ENCODE measurements at places on chromosomes 5 and 9.

GRCh38 chr9:98796364-98797101, at the start of gene ANKS6:
ANKS6 (minus strand) TSS chr9:98796555; CDS start chr9:98796491, 64 bp downstream.
- DNase-seq = peak; percentile 77

- no peak for DNase-seq
Observed at GRCh38 chr5:163347671-163348070, 89.7 kb upstream of the CCNG1 start.

- no peak for DNase-seq
Observed at GRCh38 chr5:94945656-94946055, 327.2 kb downstream of the SLF1 start.

DNA sequence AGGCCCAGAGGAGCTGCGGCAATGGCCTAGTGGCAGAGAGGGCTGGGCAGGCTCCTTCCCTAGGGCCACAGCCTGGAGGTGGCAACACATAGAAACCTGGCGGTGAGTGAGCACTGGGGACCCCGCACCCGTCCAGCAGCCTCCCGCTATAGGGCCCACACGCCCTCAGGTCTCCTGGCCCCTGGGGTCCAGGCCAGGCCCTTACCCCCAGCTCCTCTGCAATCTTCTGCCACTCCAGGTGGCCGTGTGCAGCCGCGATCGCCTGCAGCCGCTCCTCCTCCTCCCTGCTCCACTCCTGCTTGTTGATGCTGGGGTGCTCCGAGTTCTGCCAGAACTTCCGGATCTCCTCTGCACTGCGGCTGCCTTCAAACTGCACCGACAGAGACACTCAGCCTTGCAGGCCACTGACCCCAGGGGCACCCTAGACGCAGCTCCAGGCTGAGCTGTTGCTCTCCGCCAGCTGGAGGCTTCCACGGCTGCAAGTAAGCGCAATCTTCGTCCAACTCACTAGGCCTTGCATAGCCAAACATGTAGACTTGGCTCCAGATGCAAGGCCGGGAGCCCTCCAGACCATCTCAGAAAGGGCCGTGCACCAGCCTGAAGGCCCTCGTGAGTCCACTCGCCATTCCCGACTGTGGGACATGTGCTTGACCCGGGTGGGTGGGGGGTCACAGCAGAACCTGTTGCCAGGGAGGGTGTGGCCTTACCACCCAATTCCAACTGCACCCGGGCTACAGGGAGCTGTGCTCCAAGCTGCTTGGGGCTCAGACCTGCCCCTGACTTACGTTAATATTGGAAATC, 8.0 kb downstream of the SNAPC4 start:
- DNase-seq = no peak

- no peak for DNase-seq
Observed at GRCh38 chr9:114355821-114356220, 26.2 kb downstream of the ORM2 start.

GRCh38 chr9:135065151-135065550, 22.3 kb upstream of the OLFM1 start:
- no peak for DNase-seq

- no peak for DNase-seq
Observed at GRCh38 chr9:130988905-130989304, 20.1 kb upstream of the LAMC3 start.

- DNase-seq = no peak
Observed at GRCh38 chr9:97604901-97605645, 28.1 kb downstream of the TSTD2 start.

DNA sequence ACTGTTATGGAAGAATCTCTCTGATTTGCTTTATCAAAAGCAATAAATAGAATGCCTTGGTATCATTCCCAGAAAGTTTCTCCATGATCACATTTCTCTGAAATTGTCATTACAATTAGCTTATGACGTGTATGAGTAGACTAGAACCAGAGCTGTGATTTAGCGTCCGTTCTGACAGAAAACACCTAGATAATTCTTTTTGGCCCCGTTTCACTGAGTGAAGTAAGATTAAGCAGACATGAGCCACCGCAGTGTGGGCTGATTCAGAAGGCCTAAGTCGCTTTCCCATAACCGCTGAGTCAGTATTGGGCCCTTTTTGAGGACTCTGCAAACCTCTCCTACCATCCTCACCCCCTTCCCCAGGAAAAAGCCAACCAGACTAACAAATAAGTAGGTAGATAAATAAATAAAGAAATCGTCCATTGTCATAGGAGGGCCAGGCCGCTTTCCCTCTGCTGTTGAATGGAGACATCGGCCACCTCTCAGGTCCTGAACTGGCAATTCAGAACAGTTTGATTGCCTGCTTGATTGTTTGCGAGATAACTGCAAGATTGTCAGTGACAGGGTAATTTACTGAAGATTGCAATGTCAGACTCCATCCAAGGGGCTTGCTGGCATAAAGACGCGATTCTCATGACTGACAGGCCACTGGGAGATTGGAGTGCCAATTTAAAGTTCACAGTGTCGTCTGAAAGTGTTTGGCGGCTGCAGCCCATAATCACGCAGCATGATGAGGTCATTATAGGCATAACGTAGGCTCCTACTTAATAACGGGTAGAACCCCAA, 105.0 kb upstream of the WWC1 start:
- DNase-seq = no peak

GRCh38 chr5:174204535-174205313, 159.2 kb downstream of the NSG2 start:
- no peak for DNase-seq

DNA sequence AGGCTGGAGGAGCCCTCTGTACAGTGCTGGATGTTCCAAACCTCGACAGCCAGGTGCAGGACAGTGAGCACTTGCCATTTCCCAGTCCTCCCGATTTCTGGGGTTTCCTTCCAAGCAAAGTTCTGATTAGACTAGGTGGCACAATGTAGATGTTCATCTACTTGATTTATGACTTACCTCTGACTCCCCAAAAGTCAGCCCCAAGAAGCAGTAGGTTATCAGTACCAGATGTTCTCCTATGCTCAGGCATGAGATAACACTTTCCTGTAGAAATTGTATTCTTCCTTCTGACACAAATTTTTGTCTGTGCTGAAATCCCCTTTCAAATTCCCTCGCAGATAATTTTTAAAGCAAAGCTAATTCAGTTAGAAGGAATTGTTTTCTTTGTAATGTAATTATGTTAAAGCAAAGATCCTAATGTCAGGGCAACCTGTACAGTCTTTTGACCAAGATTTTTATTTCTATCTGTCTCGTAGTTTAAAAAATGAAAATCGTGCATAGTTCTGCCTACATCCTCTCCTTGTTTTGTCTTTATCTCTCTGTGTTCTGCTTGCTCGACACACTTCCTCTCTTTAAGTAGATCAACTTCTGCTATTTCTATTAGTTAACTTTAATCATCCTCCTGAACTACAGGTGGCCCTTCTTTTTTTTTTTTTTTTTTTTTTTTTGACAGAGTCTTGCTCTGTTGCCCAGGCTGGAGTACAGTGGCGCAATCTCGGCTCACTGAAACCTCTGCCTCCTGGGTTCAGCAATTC, 102.4 kb upstream of the PJA2 start:
- no peak for DNase-seq

- no peak for DNase-seq
Observed at GRCh38 chr5:115774684-115775083, 41.8 kb downstream of the CDO1 start.

DNA sequence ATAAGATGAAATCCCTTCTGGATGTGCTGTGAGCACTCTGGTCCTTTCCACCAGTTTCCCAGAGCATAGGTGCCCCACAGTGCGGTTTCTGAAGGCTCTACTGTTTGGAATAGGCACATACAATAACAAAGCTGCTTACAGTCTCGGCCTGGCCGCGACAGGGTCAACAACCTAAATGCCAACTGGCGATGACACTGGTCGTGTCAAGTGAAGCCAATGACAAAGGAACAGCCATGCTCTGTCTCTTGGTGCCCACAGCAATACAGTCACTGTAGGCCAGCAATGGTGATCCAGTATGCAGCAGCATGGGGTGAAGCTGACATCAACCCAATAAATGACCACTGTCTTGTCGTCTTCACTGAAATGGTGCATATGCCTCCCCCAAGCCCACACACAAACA, 47.8 kb upstream of the EQTN start:
- DNase-seq = no peak

DNA sequence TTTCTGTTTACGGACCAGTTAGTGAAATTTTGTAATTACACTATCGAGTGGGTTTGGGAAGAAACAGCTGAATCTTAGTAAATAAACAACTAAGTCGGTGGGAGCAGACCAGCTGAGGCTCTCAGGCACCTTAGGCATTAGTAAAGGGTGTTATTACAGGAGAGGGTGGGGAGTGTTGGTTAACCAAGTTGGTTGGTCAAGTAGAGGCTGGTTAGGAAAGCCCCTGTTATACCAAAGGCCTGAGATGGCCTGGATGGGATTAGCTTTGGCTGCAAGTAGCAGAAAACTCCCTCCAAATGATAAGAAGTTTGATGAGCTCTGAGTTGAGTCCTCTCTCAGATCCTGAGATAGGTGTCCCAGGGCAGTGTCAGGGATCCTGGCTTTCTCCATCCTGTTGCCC, 81.3 kb downstream of the PPARGC1B start:
- no peak for DNase-seq

DNA sequence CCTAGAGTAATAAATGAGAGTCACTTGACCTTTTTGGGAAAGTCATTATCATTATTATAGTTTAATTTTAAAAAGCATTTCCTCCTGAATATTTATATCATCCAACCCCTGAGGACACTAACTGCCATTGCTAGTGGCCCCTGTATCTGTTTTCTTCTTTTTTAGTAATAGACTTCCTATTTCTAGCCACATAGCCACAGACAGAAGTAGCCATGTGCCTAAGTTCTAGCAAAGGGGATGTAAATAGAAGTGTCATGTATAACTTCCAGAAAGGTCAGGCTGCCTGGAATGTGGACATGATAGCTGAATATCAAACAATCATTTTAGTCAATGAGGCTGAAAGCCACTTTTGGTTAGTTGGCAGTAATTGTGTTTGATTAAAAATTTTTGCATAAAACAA, 37.5 kb upstream of the IQGAP2 start:
- no peak for DNase-seq

DNA sequence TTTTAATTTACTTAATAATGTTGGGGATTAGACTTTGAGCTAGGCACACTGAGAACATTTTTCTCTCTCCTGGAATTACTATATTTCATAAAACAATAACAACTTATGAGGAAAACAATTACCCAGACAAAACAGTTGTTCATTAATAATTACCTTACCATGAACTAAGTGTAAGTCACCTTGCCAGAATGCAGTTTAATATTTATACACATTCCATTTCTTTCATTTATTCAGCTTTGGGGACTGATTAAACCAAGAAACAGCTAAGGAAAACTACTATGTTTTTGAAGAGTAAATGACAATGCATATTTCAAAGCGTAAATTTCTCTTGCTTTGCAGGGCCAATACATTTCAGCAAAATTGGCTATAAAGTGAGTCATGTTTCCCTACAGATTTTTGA, 616.2 kb downstream of the PRELID2 start:
- DNase-seq = no peak

- no peak for DNase-seq
Observed at GRCh38 chr5:175850119-175850845, 21.1 kb upstream of the CPLX2 start.

GRCh38 chr5:71663191-71663969, 55.7 kb upstream of the CARTPT start:
- DNase-seq = no peak

GRCh38 chr9:93670208-93671019, 94.0 kb downstream of the PHF2 start:
- no peak for DNase-seq

DNA sequence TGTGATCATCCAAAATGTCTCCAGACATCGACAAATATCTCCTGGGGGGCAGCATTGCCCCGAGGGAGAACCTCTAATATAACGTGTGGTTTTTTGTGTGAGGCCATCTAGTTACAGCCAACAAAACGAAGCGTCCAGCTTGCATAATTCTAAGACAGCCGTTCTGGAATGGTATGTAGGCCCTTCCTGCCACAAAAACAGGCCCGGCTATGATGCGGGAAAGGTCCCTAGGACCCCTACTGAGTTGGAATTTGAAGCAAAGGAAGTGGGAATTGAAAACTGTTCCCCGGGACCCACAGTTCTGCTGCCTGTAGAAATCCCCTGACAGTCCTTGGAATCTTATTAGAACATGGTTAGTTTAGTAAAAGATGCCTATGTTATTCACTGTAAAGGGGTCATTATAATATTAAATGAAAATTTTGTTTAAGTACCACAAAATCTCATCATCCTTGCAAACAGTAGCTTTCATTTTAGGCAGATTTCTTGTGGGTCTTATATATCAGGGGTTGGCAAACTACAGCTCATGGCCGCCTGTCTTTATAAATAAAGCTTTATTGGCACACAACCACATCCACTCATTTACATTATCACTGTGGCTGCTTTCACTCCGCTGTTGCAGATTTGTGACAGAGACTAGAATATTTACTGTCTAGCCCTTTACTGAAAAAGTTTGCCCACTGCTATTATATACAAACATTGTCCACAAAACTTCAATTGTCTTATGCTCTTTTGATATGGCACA, 70.7 kb downstream of the MSX2 start:
- DNase-seq = no peak

GRCh38 chr9:126147186-126147935, 179.3 kb upstream of the MVB12B start:
- no peak for DNase-seq

DNA sequence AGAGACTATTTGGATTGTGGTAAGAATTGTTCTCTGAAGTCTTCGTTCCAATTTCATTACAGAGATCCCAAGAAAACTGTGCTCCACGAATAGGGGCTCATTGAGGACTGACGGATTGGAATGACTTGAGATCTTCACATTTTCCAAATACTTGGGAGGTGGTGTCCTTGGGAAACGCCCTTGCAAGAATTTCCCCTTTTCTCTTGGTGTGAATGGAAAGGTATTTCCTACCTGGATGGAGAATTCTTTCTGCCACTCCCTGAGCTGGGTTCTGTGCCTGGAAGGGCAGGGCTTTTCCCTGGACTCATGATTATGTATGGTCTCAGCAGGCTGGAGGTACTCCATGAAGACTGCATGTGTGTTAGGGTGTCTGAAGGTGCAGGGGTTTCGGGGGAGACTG, 53.9 kb downstream of the SNX18 start:
- DNase-seq = no peak

GRCh38 chr5:59763541-59763940, 130.0 kb downstream of the PDE4D start:
- no peak for DNase-seq

DNA sequence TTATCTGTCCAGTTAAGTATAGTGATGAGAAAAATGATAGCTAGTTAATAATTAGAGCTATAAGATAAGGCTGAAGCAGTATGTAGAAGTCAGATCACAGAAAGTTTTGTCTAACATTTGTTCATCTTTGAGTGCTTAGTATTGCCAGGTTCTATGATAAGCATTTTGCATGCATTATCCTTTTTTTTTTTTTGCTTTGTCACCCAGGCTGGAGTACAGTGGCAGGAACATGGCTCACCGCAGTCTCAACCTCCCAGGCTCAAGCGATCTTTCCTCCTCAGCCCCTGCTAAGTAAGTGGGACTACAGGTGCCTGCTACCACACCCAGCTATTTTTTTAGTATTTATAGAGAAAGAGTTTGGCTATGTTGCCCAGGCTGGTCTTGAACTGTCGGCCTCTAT, 17.5 kb downstream of the BAAT start:
- DNase-seq = no peak

DNA sequence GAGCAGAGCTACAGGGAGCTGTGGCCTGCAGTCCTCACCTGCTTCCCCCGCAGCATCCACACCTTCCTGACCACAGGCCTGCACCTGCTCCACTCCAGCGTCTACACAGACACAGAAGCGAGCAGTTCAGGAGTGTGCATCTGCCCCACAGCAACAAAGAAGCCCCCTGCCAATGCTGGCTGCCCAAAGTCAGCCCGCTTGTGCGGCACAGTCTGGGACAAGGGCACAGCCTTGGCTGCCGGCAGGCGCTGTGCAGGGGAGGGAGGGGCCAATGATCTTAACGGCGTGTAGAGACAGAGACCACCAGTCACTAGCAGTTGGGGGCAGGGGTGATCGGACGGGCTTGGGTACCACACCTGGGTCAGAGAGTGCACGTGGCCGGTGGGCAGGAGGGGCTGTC, 6.6 kb downstream of the BRD9 start:
- DNase-seq = no peak

All from GM06990 (cell line).